Naive thymus-derived CD4-positive, alpha-beta T cell (primary cell): ENCODE measurements at places on chromosomes 16 and 17. TPM values are rescaled to one million over a fixed set of nuclear protein-coding genes. Genes with fewer than 3 reads are reported as not detected.

- no peaks in the 10 kb centered on the region for H3K4me1 ChIP-seq
- no peaks in the 10 kb centered on the region for H3K36me3 ChIP-seq
- H3K27ac ChIP-seq = no peak overlapping the region
- no peaks in the 10 kb centered on the region for H3K27me3 ChIP-seq
- no peak overlapping the region for H3K4me3 ChIP-seq
- DNase-seq = no peak
These were observed 17.9 kb downstream of the FAM83G start for GRCh38 chr17:18986541-18987229.

DNA sequence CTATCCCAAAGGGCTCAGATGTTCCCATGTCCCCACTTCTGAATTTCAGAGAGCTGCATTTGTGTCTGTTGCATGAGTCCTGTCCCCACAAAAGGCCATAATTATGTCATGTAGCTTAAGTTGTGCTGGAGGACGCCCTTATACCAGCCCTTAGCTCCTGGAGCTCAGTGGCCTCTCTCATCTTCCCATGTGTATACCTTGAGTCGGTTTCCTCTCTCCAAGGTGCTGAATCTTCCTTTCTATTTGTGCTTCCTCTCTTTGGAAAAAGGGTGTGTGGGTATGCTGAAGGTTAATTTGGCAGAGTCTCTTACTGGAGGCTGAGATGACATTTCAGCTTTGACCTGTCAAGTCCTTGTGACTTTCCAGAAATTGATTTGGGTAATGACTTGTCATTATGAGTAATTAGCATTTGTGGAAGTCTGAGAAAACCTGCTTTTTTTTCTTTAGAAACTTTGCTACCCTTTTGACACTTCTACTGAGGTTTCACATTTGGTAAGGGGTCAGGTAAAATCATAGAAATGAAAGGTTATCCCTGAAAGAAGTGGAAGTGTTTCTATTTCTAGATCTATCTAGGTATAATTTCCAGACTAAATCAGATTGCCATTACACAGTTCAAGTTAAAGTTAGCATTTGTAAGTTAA lies 185.4 kb downstream of the ABCC12 start:
- H3K4me1 ChIP-seq = no peaks in the 10 kb centered on the region
- no peaks in the 10 kb centered on the region for H3K27me3 ChIP-seq
- no peaks in the 10 kb centered on the region for H3K36me3 ChIP-seq
- H3K4me3 ChIP-seq = no peak overlapping the region
- H3K27ac ChIP-seq = no peak overlapping the region

GRCh38 chr16:12289175-12290063 lies 312.9 kb downstream of the SNX29 start:
- H3K4me3 ChIP-seq = no peak overlapping the region
- DNase-seq = no peak
- H3K27me3 ChIP-seq = no peaks in the 10 kb centered on the region
- H3K36me3 ChIP-seq = no peaks in the 10 kb centered on the region
- H3K27ac ChIP-seq = no peak overlapping the region

DNA sequence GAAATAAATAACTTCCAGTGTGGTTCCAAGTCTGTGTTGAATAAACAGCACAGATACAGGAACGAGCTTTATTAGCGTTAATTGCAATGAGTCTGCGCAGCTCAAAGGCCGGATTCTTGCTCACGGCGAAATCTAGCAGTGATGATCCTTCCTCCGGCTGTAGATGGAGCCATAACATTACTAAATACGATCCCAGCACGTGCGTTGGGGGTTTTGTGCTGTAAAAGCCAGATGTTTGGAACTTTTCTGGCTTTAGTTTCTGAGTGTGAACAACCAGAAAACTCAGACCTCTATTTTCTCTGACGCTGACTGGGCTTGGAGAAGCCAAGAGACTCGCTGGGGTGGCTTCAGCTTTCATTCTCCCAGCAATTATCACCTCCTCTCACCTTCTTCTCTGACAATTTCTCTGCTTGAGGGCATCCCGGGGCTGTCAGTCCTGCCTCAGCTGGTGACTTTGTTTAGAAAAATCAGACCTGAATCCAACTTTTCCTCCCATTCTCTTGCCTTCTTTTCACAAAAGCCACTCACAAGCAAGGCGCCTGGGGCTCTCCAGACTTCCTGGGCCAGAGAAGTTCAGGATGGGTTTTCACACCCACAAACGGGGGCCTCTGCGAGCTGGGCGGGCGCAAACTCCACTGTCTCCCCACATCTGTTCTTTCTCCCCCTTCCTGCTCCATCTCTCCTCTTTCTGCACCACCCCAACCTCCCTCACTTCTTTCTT lies 47.1 kb upstream of the AKTIP start:
- H3K27ac ChIP-seq = no peak overlapping the region
- H3K36me3 ChIP-seq = no peaks in the 10 kb centered on the region
- DNase-seq = peak; percentile 57
- peaks cover 8% of the 10 kb centered on the region for H3K27me3 ChIP-seq

USP31 gene
- 6.0 and 6.9 TPM in 2 replicates for total RNA-seq

TBC1D3E gene
- total RNA-seq = not detected

PPY gene
- total RNA-seq = not detected
